Thoracic aorta endothelial cell (primary cell): ENCODE measurements at places on chromosomes 2 and 18. TPM values are rescaled to one million over a fixed set of nuclear protein-coding genes. Genes with fewer than 3 reads are reported as not detected.

The EVA1A gene
- total RNA-seq = 50.0 and 53.2 TPM in 2 replicates

The ZAP70 gene
- total RNA-seq = under 0.01 TPM in 1 of 2 replicates, not detected in the other

The ARPC2 gene
- 541 and 551 TPM in 2 replicates for total RNA-seq

The SKA1 gene
- 35.5 and 47.7 TPM in 2 replicates for total RNA-seq

The CLEC4F gene
- not detected in 2 replicates for total RNA-seq

The SCN9A gene
- 1.1 and 2.1 TPM in 2 replicates for total RNA-seq

The TM4SF20 gene
- not detected in 2 replicates for total RNA-seq

The SERPINB10 gene
- 0.07 TPM in 1 of 2 replicates, not detected in the other for total RNA-seq

The UGT1A5 gene
- total RNA-seq = not detected in 2 replicates

The KLHL41 gene
- 0.29 and 0.40 TPM in 2 replicates for total RNA-seq

The KCNS3 gene
- total RNA-seq = 0.53 and 3.0 TPM in 2 replicates

The FEV gene
- not detected in 2 replicates for total RNA-seq

The TBR1 gene
- total RNA-seq = under 0.01 TPM in 2 replicates

The RUFY4 gene
- total RNA-seq = not detected in 2 replicates

The POMC gene
- total RNA-seq = 0.13 and 0.29 TPM in 2 replicates

The COL4A4 gene
- 0.29 and 0.93 TPM in 2 replicates for total RNA-seq

The UGT1A10 gene
- not detected in 2 replicates for total RNA-seq

The REG1B gene
- not detected in 2 replicates for total RNA-seq

The B3GNT7 gene
- 0.13 and 0.50 TPM in 2 replicates for total RNA-seq

The USP40 gene
- total RNA-seq = 32.0 and 36.6 TPM in 2 replicates
